ENCODE measurements at places on chromosomes 6 and 20.

DNA sequence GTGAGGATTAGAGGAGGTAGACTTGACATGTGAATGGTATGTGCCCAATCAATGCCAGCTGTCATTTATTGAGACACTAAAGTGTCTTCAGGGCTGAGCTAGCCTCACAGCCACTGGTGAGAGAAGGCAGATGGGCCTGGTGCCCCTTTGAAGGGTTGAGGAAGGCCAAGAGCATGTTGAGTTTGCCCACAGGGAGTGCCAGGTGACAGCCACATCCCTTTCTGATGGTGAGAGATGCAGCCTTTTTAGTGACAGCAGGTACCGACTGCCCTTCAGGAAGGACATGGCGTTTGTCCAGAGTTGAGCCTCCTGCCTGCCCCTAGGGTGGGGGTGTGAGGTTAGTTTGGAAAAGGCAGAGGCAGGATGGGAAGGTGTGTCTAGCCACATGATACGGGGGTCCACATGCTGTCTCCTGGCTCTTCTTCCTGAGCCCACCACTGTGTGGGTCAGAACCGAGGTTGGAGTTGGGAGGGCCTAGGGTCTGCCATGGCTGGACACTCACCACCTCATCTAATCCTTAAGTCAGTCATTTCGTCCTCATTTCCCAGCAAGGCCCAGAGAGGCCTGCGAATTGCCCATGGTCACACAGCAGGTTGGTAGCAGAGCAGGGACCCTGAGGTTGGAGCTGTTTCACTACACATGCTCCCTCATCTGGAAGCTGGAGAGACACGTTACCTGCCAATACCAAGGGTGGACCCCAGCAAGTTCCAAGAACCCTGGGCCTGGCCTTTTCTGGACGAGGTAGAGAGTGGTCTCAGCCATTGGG, 32.5 kb downstream of the SPDEF start:
- no peak for DNase-seq

GRCh38 chr20:47568019-47568418, 66.3 kb downstream of the NCOA3 start:
- DNase-seq: no peak

DNA sequence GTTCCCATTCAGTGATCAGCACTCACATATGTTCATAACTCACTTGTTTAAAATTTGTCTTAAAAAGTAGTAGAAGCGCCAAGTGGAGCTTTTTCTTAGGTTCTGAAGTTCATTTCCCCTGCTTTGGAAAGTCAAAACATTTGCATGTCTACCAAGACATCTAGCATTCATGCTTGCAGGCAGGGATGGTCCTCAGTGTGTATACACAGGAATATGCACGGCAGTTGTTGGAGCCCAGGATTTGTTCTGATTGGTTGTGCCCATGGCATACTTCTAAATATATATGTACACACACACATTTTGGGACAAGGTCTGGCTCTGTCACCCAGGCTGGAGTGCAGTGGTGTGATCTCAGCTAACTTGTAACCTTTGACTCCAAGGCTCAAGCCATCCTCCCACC, 2.4 kb upstream of the GPX6 start:
- no peak for DNase-seq

- DNase-seq: no peak
Observed at GRCh38 chr20:2130062-2130591, 28.5 kb downstream of the STK35 start.

DNA sequence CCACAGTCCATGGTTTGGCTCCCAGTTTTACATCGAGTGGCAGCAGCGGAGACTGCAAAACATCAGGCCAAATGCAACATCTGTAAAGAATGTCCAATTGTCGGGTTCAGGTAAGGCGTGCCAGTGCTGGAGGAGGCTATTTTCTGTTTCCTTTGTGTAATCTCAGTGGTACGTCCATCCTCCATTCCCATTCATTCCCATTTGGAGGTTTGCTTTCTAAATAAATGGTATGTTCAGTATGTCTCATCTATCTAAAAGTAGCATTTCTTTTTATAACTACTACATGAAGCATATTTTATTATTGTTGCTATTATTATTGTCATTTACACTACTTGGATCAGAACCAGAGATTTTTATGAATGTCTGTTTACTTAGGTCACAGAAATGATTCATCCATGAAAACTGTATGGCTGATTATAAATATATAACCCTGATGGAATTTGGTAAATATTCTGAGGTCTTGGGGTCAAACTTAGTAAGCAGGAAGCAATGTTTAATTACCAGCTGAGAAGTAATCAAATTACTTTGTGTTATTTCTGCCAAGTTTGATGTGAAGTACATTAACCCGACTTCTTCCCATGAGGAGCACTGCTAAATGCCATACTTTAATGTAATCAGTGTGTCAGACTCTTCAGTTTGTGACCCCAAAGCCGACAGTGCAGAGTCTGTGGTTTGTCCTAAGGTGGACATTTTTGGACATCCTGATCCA, 512.9 kb downstream of the UTRN start:
- DNase-seq: no peak

DNA sequence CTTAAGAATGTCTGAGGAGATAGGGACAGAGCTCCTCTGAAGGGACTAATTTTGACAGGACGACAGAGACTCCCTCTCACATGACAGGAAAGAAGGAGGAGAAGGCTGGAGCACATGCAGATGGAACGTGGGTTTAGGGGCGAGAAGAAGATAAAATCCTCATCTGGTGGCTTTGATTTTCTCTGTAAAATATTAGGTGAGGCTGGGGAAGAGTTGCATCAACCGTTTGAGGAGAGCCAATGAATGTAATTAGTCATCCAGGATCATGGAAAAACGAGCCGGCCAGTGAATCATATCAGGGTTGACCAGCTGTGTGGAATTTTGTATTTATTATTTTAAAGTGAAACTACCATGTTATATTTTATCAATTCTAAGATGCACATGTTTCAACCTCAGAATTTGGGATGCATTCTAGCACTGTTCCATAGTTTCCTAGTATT, 46.9 kb upstream of the ADGRF4 start:
- DNase-seq: no peak

DNA sequence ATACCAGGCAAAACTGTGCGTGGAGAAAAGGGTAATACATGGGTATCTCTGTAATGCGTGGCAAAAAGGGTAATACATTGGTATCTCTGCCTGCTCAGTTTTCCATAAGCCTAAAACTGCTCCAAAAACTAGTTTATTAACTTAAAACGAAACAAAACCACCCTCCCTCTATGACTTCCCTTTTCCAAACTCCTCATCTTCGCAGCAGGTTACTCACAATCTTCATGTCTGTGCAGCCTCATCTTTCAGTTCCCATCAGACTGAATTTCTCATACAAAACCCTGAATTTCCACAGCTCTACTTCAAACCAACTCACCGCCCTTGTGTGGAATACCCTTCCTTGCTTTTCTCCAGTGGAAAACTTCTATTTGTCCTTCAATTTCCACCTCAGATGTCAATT, 199.4 kb downstream of the PHACTR1 start:
- DNase-seq: peak; percentile 55

DNA sequence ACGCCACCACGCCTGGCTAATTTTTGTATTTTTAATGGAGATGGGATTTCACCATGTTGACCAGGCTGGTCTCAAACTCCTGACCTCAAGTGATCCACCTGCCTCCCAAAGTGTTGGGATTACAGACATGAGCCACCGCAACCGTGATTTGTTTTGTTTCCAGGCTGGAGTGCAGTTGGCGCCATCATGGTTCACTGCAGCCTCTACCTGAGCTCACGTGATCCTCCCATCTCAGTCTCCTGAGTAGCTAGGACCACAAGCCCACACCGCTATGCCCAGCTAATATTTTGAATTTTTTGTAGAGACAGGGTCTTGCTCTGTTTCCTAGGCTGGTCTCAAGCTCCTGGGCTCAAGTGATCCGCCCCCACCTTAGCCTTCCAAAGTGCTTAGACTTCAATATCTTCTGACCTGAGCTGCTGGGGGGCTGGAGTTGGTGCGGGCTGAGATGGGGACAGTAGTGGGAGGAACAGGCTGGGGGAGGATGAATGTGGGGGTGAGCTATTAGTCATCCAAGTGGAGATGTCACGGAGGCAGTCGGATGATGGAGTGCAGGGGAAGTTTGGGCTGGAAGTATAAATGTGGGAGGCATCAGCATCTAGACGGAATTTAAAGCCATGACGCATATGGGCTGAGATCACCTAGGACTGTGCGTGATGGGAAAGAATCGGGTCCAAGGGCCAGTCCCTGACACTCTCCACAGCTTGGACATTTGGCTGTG, 23.1 kb upstream of the ZMYND8 start:
- DNase-seq: no peak

DNA sequence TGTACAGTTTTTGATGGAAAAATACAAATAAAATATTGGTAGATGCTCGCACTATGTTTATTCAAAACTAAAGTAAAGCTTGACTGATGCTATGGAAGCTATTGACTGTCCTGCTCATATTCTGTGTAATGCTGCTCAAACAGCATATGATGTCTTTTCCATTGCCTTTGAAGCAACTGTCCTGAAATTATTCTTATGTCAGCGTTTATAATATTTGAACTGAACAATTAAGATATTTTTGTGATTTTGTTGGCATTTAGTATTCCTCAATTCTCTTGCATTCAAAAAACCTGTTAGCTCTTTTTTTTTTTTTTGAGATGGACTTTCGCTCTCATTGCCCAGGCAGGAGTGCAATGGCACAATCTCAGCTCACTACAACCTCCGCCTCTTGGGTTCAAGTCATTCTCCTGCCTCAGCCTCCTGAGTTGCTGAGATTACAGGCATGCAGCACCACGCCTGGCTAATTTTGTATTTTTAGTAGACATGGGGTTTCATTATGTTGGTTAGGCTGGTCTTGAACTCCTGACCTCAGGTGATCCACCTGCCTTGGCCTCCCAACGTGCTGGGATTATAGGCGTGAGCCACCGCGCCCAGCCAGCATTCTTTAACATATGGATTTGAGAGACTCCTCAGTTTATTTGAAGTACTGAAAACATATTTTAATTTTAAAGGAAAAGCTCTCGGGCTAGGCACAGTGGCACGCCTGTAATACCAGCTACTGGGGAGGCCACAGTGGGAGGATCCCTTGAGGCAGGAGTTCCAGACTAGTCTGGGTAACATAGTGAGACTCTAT, 5.3 kb upstream of the DNAAF9 start:
- DNase-seq: no peak

- peak; percentile 45 for DNase-seq
Observed at GRCh38 chr20:38229376-38230252, 30.9 kb downstream of the KIAA1755 start.

DNA sequence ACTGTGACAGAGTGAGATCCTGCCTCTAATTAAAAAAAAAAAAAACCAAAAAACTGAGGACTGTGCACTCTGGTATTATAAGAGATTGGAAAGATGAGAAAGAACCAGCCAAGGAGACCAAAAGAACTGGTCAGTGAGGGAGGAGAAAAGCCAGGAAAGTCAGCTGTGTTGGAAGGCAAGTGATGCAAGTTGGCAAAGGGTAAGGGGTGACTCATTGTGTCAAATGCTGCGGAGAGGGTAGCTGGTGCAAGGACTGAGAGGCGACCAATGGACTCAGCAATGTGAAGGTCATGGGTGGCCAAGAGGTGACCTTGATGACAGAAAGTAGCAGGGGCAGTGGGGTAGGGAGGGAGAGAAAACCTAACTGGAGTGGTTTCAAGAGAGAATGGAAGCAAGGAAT, 27.4 kb upstream of the LRRN4 start:
- DNase-seq: no peak

All from KBM-7 (cell line).